ENCODE measurements at places on chromosomes 3 and 15.
A peak's percentile ranks its signal among the peaks of the same experiment; 100 is the strongest.

DNA sequence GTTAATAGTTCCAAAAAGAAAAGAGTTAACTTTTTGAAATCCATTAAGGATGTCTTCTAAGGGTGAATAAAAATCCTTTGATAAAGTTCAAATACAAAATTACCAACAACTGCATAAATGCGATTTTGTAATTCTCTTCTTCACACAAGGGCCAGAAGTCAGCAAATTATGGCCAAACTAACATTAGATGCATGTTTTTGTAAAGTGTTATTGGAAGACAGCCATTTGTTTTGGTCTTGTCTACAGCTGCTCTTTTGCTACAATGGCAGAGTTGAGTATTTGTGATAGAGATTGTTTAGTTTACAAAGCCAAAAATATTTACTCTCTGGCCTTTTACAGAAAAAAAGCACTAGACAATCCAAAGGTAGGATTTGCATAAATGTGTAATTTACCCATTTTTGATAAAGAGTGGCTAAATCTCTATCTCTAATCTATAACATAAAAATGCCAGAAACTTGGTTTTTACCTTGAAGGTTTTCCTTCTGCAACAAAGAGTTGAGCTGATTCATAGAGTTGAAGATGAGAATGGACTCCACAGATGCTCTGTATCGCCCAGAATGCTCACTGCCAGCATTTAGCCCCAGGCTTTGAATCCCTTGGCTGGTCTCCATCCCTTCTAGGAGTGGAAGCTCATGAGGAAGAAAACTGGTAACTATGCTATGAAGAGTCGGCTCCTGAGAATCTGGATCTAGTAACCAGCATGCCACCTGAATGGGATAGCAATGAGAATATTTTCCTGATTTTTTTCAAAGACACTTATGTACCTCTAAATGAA is 64.5 kb downstream of the POLQ start:
- no peak for DNase-seq

- no peak for DNase-seq
Observed at GRCh38 chr3:17579289-17580031, 163.0 kb downstream of the TBC1D5 start.

GRCh38 chr3:127734754-127735473 is 62.2 kb downstream of the ABTB1 start:
- DNase-seq = peak; percentile 43

DNA sequence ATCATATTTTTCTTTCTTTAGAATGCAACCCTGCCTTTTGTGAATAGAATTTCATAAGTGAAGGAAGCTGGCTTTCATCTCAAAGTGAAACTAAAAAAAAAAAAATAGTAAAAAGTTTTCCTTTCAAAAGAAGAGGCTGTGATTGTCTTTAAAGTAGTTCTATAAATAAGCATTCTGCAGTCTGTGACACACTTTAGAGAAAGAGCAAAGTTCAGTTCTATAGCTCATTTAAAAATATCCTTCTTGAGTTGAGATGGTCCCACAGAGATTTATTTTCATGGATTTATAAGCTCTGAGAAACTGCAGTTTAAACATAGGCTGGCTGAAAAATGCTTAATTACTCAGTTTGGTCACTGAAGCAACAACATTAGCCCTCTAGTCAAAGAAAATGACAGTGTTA is 36.1 kb upstream of the CNTN6 start:
- DNase-seq = no peak

DNA sequence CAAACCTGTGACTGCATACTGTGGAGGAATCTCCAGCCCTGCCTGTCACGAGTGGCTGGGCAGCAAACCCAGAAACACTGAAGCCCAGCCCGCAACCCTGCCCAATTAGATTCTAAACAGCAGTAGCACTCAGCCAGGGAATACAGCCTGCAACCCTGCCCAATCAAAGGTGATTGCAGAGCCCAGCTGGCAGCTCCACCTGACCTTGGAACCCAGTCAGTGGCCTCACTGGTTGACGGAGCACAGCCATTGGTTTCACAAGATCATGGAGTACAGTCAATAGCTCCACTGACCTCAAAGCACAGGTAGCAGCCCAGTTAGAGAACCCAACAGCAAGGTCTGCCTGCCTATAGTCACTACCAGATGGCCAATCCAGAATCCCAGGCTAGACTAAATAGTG is 35.2 kb upstream of the MYLK start:
- DNase-seq = no peak

DNA sequence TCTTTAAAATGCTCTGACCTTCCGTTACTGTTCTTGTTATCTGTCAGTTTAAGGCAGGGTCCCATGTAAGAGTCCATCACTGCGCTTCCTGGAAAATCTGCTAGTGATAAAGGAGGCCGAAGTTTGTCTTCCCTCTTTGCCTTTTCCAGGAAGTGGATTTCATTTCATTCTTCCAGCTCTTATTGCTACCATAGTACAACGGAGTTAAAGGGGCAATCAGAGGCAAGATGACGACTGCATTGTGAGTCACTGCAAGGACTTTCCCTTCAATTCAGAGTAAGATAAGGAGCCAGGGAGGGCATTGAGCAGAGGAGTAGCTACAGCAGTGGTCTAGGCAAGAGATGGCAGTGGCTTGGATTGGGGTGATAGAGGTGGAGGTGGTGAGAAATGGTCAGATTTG is 17.2 kb upstream of the DET1 start:
- no peak for DNase-seq

DNA sequence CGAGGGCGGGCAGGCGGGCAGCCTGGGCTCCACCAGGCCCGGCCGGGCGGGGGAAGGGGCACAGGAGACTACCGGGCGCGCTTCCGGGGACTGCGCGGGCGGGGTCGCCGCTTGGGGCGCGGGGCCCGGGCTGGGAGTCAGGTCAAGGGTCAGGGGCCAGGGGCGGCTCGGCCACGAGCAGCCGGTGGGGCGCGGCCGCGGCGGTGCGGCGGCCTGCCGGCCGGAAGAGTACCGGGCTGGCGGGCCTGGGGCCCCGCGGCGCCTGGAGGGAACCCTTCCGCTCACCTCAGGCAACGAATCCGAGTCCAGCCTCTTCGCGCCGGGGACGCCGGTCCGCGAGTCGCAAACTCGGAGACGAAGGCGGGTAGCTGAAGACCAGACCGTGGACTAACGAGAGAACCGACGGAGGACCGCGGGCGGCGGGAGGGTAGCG is 225 bp downstream of the RHOA start:
- peak; percentile 51 for DNase-seq

GRCh38 chr15:89781891-89782618 is 5.9 kb downstream of the MESP2 start:
- no peak for DNase-seq

- no peak for DNase-seq
Observed at GRCh38 chr15:44385344-44385942, 42.0 kb upstream of the CTDSPL2 start.

- DNase-seq = no peak
Observed at GRCh38 chr15:67066959-67067853, 1.8 kb downstream of the SMAD3 start.

GRCh38 chr3:177820683-177821316 is 623.5 kb upstream of the TBL1XR1 start:
- no peak for DNase-seq

DNA sequence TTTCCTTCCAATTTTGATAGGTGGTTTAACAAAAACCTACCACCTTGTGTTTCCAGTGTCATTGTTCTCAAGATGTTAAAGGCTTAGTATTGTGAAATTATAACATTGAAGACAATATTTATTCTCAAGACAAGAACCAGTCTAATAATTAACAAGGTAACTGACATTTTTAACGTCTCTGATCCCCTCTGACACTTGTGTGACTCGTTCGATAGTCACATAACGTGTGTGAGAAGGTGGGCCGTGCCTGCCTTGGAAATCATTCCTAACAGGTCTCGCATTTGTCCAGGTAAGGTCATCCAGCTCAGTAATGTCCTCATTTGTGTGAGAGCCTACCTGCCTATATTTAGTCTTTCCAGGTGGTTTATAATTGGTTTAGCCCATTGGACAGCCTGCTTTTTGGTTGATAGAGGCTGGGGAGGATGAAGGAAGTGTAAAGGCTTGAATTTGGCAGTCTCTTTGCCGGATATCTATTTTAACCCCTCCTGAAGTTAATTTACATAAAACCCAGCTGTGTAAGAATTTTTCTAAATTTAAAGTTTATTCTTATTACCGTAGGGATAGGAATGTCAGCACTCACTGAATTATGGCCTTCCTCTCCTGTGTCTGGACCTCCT is 94.4 kb downstream of the AKAP13 start:
- DNase-seq = no peak

DNA sequence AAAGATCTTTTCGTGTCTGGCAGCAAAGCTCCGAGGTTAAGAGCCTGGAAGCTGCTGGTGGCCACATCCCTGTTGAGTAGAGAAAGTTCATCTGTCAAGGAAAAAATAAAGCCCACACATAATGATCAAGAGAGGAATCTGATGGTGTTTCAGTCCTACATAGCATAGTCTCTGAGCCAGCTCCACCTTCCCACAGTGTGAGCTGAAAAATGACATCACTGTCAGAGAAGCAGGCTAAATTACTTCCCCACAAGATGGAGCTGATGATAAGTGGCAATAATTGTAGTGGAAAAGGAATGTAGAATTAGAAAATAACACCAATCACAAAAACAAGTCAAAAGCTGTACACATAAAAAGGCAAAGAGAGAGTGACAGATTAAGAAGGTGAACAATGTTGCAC is 84.5 kb downstream of the AQP9 start:
- DNase-seq = no peak

DNA sequence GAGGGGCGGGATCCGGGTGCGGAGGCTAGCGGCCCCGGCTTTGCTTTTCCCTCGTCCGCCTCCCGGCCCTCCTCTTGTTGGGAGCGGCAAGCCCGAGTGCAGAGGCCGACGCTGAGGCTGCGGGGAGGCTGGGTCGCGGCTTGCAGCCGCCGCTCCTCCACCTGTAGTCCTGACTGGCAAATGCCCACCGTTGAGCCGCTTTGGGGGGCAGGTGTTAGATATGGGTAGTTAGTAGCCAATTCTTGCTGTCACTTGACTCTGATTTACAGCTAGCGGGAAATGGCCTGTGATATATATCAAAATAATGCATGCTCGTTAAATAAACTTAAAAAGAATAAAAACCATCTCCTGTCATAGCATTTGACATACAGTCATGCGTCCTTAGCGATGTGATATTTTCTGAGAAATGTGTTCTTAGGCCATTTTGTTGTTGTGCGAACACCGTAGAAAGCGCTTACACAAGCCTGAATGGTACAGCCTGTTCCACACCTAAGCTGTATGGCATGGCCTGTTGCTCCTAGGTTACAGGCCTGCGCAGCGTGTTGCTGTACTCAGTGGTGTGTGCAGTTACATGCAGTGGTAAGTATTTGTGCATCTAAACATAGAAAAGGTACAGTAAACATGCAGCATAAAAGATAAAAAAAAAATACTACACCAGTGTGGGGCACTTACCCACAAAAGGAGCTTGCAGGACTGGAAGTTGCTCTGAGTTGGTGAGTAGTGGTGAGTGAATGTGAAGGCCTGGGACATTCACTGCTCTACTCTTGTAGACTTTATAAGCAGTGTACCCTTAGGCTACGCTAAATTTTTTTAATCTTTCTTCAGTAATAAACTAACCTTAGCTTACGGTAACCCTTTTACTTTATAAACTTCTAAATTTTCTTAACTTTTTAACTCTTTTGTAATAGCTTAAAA is 873 bp downstream of the CAPN7 start:
- DNase-seq = peak; percentile 76

DNA sequence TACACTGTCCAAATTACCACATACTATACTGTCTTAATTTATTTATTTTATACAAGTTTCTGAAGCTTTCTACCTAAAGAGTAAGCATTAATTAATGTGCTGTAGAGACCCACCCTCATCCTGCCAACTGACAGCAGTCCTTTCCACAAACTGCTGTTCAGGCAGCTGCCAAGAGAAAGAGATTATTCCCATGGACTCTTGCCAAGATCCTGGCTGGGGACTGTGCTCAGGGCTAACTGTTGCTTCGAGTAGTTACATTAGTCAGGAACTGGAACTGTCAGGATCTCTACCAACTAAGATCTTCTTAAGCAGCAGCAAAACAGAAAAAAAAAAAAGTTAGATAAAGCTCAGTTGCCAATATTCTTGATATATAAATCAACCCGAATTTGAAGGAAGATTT is 398.8 kb downstream of the MECOM start:
- no peak for DNase-seq

- no peak for DNase-seq
Observed at GRCh38 chr3:50885070-50885850, 210.5 kb downstream of the DOCK3 start.

DNA sequence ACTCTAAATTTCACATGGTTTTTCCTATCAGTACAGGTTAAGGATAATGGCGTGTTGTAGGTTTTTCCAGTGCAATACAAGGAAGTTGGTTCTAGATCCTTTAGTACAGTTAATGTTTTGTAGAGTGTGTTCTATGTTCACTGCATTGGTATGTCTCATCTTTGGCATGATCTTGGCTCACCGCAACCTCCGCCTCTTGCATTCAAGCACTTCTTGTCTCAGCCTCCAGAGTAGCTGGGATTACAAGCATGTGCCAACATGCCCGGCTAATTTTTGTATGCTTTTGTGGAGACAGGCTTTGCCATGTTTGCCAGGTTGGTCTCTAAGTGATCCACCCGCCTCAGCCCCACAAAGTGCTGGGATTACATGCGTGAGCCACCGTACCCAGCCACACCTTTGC is 30.4 kb downstream of the SNRPN start:
- no peak for DNase-seq

GRCh38 chr3:107650788-107651187 is 128.0 kb downstream of the BBX start:
- no peak for DNase-seq

- DNase-seq = no peak
Observed at GRCh38 chr3:167816953-167817352, 81.4 kb downstream of the SERPINI1 start.

DNA sequence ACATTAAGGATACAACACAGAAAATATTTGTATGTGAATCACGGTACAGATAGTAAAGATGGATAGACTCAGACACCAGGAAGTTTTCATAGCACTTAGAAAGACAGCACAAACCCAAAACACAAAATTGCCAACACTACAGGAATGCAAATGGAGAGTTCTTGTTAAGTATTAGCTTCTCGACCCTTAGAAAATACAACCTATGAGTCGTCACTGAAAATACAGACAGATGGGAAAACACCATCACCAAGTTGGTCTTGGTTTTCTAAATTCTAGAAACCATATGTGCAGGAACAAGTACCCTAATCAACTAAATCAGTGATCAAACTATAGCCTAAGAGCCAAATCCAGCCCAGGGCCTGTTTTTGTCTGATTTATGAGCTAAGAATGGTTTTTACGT is 50.7 kb downstream of the PEAK1 start:
- no peak for DNase-seq

DNA sequence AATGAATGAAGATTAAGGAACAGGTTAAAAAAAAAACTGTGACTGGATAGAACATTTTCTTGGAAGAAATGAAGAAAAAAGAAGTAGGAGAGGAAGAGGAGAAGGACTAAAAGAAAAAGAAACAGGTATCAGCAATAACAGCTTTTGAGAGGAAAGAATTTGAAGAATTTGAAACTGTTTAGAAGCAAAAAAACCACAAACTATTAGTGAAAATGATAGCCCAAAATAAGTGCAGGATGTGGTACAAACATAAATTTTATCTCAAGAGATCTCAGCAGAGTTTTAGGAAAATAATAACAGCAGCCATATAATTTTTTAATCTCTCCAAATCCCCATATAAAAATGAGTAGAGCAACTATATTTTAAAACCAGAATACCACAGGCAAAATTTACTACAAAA is 8.8 kb upstream of the A4GNT start:
- DNase-seq = no peak

Data from tibial artery (tissue), 4 donors.